ENCODE measurements at places on chromosomes 6 and 20.

GRCh38 chr6:163412801-163413344 is 1.6 kb upstream of the QKI start:
- DNase-seq = no peak

- DNase-seq = no peak
These were observed 930 bp upstream of the RRAGD start for GRCh38 chr6:89413006-89413400.

- no peak for DNase-seq
These were observed 130.6 kb upstream of the C6orf118 start for GRCh38 chr6:165439928-165440554.

- no peak for DNase-seq
These were observed 61.3 kb downstream of the TRERF1 start for GRCh38 chr6:42390228-42390934.

DNA sequence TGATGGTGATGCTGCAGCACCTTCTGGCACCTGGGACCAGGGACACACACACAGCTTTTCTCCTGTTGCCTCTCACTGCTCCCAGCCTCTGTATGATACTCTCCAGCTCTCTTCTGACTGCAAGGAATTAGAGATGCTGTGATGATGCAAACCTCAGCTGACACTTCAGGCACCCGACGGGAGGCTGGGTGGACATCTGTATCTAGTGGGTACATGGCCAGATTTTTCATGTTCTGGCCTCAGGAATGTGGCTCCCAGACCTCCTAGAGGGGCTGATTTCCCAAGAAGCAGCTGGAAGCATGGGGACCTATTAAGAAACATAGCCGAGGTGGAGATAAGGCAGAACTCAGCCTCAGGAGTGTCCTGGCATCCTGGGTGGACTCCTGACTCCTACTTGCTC is 6.8 kb upstream of the EPB41L1 start:
- DNase-seq = no peak

DNA sequence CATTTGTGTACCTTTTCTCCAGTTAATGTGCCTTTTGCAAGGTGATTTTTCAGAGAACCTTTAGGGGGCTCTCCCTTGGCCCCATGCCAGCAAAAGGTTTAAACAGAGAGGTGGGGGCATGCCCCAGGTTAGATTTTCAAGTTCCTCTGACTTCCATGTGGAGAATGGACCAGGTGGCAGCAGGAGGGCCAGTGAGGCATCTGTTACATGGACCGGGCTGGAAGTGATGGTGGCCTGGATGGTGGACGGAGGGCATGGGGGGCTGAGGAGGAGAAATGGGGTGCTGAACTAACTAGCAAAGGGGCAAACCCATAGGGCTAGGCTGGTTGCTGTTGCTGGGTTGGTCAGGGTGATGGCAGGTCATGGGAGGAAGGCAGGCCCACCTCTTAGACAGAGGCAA is 20.7 kb upstream of the BPI start:
- no peak for DNase-seq

DNA sequence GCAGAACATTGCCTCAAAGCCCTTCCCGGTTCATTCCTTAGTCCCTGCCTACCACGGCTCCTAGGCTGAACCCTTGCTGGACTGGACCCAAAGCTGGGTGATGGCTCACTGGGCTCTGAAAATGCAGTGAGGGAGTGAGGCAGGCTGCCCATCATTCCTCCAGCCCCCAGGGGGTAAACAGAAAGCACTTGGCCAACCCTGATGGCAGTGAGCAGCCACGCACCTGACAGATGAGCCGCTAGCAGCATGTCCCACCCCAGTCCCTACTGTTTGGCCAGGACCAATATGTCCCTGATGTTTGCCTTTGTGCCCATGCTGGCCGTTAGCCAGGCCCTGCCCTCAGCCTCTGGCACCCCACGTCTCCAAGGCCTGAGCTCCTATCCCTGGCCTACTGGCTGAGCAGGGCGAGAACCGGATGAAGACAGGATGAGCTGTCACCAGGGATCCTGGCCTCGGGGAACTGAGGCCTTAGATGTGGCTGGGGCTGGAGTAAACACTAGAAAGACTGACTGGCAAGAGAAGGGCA is 19.4 kb upstream of the BAK1 start:
- DNase-seq = peak; percentile 35

DNA sequence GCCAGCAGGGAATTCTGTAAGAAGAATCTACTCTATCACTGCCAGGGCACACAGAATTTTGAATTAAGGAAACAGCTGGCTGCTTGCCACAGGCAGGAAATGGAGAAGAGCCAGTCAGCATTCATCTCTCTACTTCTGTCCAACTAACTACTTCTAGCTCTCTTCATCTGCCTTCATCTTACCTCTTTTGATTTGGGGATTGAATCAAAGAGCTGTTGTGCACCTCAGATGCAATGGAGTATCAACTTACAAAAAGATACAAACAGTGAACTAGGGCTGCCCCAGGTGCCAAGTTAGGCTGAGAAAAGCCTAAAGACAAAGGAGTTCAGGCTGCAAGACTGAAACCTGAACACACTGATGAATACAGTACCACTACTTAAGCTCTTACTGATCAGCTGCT is 82.0 kb downstream of the PTPRK start:
- DNase-seq = no peak

- no peak for DNase-seq
These were observed 78.0 kb downstream of the RWDD2A start for GRCh38 chr6:83270971-83271719.
